Umbilical cord (tissue), 2 donors: ENCODE measurements at places on chromosomes 5 and 9. TPM values are rescaled to one million over a fixed set of nuclear protein-coding genes. Genes with fewer than 3 reads are reported as not detected.
A peak's percentile ranks its signal among the peaks of the same experiment; 100 is the strongest.

DNA sequence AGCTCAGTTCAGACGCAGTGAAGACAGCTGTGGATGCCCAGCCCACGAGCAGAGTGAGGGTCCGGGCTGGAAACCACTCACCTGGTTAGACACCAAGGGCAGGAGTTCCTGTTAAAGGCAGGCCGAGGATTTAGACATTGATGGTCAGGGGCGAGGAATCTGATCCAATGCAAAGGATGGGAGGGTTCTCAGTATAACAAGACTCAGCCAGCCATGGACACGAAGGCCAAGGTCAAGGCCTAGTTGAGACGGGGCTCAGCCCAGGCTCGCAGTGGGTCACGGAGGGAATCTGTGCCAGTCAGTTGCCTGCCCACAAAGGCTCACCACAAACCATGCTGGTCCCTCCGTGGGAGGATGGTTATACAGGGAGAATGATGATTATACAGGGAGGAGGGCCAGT is 63.3 kb upstream of the FCN1 start:
- no peak for DNase-seq

DNA sequence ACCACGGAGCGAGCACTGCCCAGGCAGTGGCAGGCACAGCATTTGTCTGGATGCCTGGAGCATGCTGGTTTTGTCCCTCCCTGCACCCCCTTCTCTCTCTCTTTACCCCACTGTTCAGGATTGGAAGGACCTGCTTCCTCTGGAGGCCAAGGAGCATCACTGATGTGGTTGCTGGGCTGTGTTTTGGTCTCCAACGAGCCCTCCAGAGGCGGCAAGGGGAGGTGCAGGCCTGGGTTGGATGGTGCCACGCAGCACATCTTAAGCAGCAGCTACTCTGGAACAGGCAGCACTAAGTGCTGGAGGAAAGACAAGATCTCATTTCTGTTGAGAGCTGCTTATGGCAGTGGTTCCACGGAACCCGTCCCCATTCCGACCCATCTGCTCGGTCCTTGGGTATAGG is 139.6 kb downstream of the CMYA5 start:
- peak; percentile 8 for DNase-seq

- peak; percentile 40 for DNase-seq
Observed at GRCh38 chr9:4762886-4763541, 22.0 kb upstream of the AK3 start.

DNA sequence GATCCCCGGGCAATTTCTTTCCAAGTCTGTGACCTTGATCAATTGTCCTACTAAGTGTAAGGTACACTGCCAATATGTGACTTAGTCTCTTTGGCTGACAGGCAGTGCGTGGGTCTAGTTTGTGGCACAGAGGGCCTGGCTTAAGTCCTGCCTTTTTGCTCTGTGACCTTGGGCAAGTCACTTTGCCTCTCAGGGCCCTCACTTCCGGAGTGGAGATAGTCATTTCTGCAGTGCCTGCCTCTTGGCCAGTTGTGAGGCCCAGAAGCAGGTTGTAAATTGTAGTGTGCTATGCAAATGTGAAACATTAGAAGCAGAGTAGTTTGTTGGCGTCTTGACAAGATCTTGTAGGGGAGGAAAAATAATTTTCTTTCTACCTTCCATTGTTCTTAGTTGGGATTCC is 39.0 kb downstream of the KIF4B start:
- DNase-seq, result no peak

DNA sequence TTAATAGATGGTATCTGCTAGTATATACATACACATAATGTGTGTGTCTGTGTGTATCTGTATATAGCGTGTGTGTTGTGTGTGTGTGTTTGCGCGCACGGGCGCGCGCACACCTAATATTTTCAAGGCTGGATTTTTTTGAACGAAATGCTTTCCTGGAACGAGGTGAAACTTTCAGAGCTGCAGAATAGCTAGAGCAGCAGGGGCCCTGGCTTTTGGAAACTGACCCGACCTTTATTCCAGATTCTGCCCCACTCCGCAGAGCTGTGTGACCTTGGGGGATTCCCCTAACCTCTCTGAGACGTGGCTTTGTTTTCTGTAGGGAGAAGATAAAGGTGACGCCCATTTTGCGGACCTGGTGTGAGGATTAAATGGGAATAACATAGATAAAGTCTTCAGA is 757 bp downstream of the FXN start:
- DNase-seq, result no peak

GRCh38 chr5:147791181-147791580 is 8.7 kb upstream of the JAKMIP2 start:
- no peak for DNase-seq

DNA sequence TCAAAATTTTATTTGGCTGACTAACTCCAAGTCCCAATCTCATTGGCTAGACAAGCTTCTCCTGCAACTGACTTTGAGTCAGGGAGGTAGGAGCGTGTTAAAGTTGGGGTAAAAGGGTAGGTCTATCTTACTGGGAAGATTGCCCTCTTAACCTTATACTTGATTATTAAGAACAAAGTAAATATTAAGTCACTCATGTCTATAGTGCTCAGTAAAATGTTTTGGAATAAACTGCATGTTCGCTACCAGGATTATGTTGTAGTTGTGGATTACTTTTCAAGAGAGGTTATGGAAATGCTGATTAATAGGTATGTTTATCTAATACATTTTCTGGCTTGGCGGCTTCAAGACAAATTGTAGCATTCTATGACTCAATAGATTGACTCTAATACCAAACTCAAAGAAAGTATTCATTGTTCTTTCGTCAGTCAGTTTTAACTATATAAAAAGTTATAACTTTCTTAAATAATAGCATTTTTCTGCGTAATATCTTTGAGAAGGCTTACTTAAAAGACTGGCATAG is 539.1 kb downstream of the PSAT1 start:
- DNase-seq, result no peak

DNA sequence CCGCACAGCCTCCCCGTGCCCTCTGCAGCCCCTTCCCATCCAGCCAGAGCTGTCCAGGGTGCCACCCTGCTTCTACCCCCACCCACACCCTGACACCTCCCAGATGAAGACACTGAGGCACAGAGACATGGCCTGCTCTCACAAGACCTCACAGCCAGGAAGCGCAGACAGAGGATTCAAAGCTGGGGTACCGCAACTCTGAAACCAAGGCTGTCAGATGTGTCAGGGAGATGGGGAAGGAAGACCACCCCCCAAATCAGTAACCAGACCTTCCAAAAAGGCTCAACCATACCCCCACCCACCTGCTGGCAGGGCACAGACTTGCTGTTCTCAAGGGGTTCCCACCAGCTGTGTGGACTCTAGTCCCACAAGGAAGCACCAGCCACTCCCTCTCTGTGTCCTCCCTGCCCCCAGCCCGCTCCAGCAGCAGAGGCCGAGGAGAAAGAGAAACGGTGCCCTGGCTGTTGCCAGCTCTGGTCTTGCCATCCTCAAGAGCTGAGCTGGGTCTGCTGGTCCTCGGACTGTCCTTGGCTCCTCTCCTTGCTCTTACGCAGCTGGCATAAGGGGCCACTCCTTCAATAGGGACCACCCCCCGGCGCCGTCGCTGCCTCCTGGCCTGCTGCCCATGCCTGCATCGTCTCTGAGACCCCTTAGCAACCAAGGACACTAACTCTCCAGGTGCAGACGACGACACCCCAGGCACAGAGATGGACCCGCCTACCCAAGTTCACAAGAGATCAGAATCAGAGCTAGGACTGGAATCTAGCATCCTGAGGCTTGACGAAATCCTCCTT is 699 bp downstream of the AKNA start:
- no peak for DNase-seq

DNA sequence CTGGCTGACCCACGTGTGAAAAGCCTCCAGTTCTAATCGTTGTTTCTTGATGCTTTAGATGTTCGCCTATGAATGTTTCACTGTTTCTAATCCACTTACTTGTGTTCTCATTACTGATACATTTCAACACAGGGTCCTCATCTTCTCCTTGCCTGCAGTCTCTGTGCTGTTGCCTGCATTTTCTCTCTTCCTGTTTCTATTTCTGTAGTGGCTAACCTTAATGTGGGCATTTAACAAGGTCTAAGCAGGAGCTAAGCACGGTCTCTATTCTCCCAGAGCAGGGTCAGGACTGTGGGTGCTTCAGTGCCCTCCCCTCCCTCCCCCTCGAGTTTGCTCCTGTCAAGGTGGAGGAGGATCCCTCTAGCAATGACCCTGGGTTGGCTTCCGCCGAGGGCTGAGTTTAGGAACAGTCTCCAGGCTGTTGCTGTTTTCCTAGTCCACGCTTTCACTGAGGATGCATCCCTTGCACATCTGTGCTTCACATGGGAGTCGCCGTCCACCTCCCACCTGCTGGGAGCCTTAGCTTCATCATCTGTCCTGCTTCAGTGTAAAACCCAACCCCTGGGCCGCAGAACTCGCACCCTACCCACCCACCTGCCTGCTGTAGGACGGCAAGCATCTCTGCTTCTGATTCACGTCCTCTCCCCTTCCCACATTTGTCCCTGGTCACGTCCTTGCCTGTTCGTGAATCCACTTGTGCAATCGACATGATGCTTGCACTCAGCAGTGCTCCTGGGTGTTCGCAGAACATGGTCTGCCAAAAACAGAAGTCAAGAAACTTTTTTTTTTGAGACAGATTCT is 2.4 kb upstream of the EXOC3 start:
- DNase-seq, result no peak

GRCh38 chr5:168931638-168932345 is 352.6 kb upstream of the PANK3 start:
- no peak for DNase-seq

DNA sequence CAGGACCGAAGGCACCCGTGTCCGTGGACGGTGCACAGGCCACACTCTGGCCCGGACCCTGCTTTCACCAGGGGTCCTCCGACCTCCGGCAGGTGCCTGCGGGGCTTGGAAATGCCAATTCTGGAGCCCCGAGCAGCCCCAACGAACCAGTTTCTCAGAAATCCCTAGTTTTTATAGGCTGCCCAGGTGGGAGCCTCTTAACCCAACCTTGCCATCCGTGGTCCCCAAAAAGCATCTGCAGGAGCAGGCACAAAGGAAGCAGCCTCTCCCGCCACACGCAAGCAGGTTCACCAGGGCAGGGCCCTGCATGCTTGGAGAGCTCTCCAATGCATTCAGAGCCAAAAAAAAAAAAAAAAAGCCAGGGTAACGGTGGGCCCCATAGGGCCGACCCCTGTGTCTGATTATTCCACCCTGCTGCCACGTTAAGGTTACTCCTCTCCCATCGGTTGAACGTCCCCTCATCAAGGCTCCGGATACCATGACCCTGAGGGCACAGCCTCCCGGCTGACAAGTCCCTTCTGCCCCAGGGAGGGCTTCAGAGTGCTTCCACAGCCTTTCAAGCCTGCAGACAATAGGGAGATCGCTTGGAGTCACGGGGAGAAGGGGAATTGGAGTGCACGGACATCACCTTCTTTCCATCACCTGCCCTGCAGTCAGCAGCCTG is 796 bp upstream of the TPRN start:
- DNase-seq, result no peak

- no peak for DNase-seq
Observed at GRCh38 chr9:81896070-81896469, 32.2 kb upstream of the SPATA31D4 start.

GRCh38 chr9:71861618-71862017 is 49.4 kb downstream of the ABHD17B start:
- DNase-seq, result no peak

- no peak for DNase-seq
Observed at GRCh38 chr5:14226992-14227391, 83.8 kb downstream of the TRIO start.

DNA sequence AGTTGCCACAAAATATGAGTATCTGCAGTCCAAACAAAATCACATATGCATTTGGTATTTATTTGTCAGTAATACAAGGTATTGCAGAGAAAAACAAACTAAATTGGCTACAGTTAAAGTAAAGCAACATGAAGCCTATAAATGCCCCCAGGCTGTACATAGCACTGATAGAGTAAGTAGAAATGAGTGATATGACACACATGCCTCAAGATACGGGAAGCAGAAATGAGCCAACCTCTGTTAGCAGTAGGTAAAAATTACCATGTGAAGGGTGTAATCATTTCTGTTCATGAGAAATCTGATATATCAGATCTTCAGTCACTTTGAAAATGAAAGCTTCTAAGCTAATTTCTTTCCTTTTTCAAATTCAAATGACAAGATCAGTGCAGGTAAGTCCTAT is 131.1 kb downstream of the CHSY3 start:
- no peak for DNase-seq

DNA sequence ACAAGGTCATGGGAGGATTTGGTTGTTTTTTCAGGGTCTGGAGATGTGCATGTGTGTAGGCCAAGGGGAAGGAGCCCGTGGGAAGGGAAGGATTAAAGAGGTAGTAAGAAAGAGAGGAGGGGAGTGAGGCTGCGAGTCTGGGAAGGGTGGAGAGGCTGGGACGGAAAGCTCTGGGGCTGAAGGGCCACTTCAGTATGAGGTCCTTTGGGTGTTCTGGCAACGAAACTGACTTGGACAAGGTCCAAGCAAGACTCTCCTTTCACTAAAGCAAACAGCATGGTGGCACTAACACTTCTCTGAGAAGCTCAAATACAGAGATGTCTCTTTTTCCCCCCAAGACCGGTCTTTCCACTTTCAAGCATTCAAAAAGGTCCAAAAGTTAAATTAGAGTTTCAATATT is 394.5 kb downstream of the ARHGEF28 start:
- no peak for DNase-seq

DNA sequence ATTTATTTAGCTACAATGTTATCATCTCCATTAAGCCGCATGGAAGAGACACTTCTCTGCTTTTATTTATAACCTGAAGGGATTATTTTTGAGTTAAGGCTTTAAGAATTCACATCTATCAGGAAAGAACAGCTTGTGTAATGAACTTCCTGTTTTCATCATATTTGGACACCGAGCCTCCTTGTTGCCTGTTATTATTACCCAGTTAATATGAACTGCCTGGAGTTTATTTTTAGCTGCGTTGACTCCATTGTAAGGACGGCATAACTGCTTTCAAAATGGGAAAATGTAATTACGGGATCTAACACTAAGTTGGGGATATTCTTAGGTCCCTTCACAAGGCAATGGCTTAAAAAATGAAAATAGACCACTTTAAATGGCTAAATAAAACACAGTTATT is 89.0 kb upstream of the NR4A3 start:
- no peak for DNase-seq

Gene LRRTM2
- 2.4 TPM for total RNA-seq

Gene COL5A1
- total RNA-seq, result 1,367 TPM

Gene CAPSL
- not detected for total RNA-seq

Gene PCDHGC4
- 4.8 TPM for total RNA-seq
